Gastrocnemius medialis (tissue), 4 donors: ENCODE measurements at places on chromosomes 16 and 17. TPM values are rescaled to one million over a fixed set of nuclear protein-coding genes. Genes with fewer than 3 reads are reported as not detected.

DNA sequence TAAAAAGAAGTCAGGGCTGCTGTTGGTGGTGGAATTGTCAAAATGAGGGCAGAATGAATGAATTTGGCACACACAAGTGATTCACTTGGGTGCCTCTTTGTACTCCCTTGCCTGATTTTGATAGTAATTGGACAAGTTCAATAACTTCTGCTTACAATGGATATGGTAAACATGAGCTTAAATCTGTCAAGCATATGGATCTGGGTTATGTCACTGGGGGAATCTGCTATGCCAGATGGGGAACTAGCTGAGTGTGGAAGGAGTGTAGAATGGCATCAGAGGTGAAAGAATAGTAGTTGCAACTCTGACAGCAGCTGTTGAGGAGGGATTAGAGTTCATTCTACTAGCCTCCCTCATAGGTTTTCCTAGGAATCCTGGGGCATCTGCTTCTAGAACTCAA is 724.2 kb upstream of the CDH8 start:
- H3K4me1 ChIP-seq = no peaks in the 10 kb centered on the region
- H3K36me3 ChIP-seq = no peaks in the 10 kb centered on the region
- no peak overlapping the region for H3K4me3 ChIP-seq
- DNase-seq = no peak

DNA sequence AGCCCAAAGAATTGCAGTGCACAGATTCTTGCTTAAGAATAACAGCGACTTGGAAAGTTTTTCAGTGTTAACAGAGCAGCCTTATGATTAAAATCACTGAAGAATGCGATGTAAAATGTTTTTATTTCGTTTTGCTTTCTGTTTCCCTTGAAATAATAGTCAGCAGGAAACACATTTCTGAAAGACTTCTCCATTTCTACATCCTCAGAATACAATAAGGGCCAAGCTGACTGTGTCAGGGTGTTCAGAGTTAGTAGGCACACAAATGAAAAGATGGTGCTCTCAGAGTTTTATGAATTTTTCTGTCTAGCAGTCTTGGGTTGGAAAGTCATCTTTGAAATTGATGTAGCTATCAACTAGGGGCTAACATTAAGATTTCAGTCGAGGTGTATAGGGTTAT is 582.9 kb upstream of the RBFOX1 start:
- H3K4me1 ChIP-seq = no peaks in the 10 kb centered on the region
- no peaks in the 10 kb centered on the region for H3K27me3 ChIP-seq
- H3K36me3 ChIP-seq = no peaks in the 10 kb centered on the region
- no peak overlapping the region for H3K27ac ChIP-seq
- no peak for DNase-seq
- no peak overlapping the region for H3K4me3 ChIP-seq

DNA sequence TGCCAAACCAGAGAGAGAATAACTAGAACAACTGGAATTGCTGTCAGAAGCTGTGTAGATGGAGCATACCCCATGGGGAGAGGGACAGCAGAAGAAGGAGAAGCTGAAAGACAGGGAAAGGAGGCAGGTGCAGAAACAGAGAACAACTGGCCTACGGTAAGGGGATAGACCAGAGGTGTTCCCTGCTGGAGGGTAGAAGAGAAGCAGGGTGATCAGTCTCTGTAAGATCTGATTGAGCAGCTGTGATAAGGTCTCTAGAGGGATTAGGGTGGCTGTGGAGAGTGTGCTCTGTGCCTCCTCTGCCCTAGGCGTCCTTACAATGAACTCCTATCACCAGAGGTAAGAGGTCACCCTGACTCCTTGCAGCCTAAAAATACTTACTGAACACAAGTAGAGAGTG is 30.4 kb upstream of the HS3ST3B1 start:
- no peaks in the 10 kb centered on the region for H3K36me3 ChIP-seq
- no peak overlapping the region for H3K4me3 ChIP-seq
- no peaks in the 10 kb centered on the region for H3K27me3 ChIP-seq
- H3K4me1 ChIP-seq = no peaks in the 10 kb centered on the region
- no peak for DNase-seq

CD79B gene
- 2.5 TPM for total RNA-seq

- H3K27me3 ChIP-seq = peaks cover 7% of the 10 kb centered on the region
- no peak for DNase-seq
- no peak overlapping the region for H3K27ac ChIP-seq
- no peaks in the 10 kb centered on the region for H3K36me3 ChIP-seq
- H3K4me3 ChIP-seq = no peak overlapping the region
- no peaks in the 10 kb centered on the region for H3K4me1 ChIP-seq
Measured at GRCh38 chr17:34620458-34620857, 41.1 kb downstream of the TMEM132E start.

DNA sequence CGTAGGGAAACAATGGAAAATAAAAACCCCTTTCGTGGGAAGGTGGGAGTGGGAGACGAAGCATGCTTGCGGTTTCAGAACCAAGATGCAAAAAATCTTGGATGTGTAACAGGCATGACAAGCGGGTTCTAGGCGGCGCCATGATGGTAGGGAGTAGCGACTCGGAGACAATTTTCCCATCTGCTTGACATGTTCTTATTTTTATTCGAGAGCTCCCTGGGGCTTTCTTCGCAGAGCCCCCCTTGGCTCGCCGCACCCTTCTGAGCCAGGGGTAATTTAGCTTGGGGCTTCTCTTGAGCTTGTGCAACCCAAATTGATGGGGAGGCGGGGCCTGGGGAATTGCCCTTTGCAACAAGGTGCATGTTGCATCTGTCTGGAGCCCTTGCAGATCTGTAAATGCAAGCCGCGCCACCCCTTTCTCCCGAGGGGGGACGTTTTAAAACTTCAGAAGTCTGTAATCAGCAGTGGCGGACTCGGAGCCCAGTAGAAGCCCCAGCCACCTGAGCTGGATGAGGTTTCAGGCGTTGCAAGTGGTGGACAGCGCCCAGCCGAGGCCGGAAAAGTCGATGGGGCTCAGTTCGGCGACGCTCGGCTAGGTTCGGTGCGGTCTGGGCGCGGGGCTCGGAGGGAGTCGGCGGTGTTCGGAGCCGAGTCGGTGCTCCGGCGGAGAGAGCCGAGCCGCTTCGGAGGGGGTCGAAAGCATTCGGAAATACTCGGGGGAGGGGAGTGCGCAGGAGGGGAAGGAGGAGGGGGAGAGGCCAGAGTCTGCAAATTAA is 2.9 kb downstream of the GNAO1 start:
- no peaks in the 10 kb centered on the region for H3K36me3 ChIP-seq
- no peak overlapping the region for H3K27ac ChIP-seq
- H3K4me1 ChIP-seq = peaks cover 8% of the 10 kb centered on the region

NPIPA1 gene
- 53.1 TPM for total RNA-seq

SLC13A2 gene
- not detected for total RNA-seq
